ENCODE measurements at places on chromosomes 13 and 19.

DNA sequence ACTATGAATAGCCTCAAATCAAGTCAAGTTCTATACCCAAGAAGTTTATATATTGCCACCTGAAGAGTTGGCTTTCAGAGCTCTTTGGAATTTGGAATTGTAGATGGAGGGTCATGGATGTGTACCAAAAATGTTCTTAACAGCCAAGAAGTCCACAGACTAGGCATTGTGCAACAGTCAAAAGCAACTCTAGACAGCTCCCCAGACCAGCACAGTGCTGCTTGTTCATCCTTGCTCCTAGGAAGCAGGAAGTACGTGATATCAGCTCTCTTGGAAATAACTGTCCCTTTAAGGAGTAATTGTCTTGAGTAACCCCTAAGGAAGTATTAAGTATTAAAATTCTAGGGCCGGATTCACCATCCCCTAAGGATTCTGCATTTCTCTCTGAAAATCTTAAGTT is 30.7 kb upstream of the IL17D start:
- DNase-seq, result no peak

DNA sequence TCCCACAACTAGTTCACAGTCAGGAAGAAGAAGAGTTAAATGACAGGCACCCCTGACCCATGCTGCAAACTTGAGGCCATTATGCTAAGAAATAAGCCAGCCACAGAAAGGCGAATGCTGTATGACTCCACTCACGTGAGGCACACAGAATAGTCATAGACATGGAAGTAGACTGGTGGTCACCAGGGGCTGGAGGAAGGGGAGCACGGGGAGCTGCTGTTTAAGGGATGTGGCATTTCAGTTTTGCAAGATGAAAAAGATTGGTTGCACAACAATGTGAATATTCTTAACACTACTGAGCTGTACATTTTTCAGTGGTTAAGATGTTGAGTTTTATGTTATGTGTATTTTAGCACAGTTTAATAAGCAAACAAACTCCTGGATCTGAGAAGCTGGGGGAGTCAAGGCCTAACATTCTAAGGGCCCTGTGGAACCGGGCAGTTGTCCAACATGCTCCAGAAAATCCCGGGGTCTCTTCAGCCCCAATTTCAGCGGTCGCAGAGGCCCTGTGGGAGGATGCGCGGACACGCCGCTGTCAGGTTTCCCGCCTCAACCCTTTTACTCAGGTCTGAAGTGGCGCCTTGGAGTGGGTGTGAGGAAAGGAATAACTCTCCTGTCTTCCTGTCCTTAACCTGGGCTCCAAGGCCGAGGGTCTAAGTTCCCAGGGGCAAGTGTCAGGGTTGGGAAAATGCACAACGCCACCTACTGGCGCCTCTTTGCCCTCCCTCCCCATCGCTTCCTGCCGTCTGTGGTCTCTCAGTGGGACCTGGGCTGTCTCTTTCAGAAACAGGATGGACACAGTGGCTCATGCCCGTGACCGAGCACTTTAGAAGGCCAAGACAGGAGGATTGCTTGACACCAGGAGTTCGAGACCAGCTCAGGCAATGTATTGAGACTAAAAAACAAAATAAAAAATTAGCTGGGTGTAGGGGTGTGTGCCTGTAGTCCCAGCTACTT is 4.4 kb upstream of the TMEM272 start:
- DNase-seq, result no peak

GRCh38 chr19:5200844-5201243 is 139.8 kb downstream of the PTPRS start:
- DNase-seq, result no peak

- DNase-seq, result no peak
These were observed 152.5 kb downstream of the RNF17 start for GRCh38 chr13:24916464-24916863.

All from astrocyte of the hippocampus (primary cell).